Right forelimb (tissue), 1 donor: ENCODE measurements at places on chromosomes 5 and 9.

DNA sequence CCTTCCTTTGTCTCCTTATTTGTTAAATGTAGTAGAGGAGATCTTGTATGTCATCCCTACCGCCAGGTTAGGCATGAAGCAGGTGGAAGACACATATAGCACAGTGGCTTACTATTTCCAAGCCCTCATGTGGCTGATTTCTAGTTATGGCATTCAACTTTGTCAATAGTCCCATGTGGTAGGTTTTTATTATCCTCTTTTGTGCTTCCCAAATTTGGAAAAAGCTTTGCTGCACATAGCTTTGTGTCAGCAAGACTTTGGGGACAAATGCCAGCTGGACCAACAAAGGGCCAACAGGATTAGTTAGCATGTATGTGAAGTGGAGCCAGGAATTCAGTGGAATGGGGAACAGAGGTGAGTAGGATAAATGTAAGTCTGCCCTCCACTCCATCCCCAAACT is 276.3 kb downstream of the PSAT1 start:
- DNase-seq = no peak

- no peak for DNase-seq
Measured at GRCh38 chr5:146667633-146668272, 151.8 kb upstream of the GPR151 start.

- no peak for DNase-seq
Measured at GRCh38 chr9:5848372-5848882, 15.5 kb upstream of the ERMP1 start.

DNA sequence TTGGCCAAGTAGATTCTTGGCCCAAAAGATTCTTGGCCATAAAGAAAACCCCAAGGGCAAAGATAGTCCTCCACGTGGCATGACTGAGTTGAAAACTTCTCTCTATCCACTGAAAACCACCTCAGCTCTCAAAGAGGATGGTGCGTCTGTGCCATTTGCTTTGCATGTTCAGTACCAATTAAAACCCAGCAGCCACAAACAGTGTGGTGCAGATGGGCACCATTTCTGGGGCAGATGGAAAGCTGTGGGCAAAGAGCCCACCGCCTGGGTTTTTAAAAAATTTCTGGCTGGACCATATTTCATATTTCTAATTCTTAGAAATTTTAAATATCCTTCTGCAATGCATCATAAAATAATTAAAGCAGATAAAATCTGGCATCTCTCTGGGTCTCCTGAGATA is 84.5 kb upstream of the PUM3 start:
- no peak for DNase-seq

DNA sequence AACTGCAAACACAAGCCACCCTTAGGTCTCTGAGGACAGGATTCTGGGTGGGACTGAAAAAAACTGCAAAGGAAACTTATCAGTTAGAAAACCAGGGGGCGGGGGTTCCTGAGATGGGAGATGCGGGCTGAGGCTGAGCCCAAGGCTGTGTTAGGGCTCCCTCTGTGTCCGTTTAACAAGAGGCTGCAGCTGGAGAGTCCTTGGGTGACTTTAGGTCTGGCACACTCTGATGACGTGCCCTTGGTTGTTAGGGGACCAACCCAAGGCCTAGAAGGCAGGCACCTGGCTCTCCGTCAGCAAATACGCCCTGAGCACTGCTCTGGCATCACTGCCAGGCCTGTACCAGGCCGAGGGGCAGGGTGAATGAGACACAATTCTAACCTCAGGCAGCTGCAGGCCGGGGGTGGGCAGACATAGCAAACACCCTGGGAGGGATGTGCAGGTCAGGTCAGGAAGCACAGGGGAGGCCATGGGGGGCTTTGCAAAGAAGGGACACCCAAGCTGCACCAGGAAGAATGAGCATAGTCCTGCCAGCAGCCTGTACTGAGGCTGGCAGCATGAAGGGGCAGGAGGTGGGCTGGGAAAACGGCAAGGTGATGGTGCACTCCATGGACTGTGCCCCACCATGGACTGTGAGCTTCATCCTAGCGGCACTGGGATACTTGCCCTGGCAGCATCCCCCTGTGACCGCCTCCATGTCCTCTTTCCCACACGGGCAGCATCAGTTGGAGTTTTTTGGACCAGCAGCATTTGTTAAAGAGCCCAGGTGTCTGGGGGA is 137.9 kb downstream of the GABBR2 start:
- DNase-seq = no peak
